ENCODE measurements at places on chromosomes 3 and 15.

DNA sequence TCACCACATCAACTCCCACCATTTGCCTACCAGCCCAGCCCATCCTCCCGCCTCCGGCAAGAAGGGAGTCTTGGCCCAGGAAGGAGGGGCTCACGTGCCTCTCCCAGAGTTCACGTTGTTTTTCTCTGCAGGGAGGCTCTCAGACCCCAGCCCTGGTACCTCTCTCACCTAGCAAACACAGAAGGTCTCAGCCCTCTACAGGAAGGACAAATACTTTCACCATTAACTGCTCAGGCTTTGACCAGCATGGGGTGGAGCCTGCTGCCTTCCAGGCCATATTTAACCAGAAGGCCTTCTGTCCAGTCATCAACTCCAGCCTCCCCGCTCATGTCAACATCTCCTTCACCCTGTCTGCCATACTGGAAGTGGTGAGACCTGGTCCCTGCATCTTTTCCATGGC is 19.0 kb upstream of the HTR3E start:
- DNase-seq, result no peak

GRCh38 chr3:75014008-75014407 is 399.5 kb upstream of the CNTN3 start:
- no peak for DNase-seq

GRCh38 chr15:76391847-76392246 is 55.3 kb downstream of the ISL2 start:
- no peak for DNase-seq

GRCh38 chr3:198017090-198017489 is 57.1 kb downstream of the LMLN start:
- DNase-seq, result no peak

GRCh38 chr3:64438812-64439211 is 213.5 kb upstream of the PRICKLE2 start:
- DNase-seq, result no peak

DNA sequence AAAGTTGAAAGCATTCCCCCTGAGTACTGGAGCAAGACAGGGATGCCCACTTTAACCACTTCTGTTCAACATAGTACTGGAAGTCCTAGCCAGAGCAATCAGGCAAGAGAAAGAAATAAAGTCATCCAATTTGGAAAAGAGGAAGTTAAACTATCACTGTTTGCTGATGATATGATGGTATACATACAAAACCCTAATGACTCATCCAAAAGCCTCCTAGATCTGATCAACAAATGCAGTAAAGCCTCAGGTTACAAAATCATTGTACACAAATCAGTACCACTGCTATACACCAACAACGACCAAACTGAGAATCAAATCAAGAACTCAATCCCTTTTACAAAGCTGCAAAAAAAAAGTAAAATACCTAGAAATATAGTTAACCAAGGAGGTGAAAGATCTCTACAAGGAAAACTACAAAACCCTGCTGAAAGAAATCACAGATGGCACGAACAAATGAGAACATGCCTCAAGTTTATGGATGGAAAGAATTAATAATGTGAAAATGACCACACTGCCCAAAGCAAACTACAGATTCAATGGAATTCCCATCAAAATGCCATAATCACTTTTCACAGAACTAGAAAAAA is 40.3 kb downstream of the RPL39L start:
- no peak for DNase-seq

GRCh38 chr3:79264892-79265291 is 502.9 kb downstream of the ROBO1 start:
- no peak for DNase-seq

DNA sequence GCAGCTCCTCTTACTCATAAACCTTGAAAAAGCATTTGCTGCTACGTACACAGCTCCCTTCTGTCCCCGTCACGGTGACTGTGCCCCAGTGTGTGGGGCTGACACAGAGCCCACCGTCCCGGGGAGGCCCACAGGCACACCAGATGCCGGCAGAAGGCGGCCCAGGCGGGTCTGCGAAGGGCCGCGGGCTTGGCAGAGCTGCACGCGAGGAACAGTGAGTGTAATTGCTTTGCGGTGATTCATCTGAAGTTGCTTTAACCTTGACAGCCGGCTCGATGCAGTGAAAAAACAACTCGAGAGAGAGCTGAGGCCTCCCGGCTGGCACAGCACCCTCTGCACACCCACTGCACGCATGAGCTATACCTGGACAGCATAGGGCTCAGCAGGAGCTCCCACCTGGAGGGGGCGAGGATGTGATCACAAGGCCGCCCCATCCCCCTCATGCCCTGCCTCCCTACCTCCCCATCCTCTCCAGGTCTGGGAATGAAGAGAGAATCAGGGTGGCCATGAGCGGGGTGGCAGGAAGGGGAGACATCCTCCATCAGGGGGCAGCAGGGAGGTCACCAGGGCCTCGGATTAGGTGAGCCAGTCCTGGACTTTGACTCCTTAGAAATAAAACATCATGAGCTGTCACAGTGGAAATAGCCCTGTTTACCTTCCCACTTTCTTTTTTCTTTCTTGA is 172.7 kb downstream of the MEGF11 start:
- DNase-seq, result no peak

DNA sequence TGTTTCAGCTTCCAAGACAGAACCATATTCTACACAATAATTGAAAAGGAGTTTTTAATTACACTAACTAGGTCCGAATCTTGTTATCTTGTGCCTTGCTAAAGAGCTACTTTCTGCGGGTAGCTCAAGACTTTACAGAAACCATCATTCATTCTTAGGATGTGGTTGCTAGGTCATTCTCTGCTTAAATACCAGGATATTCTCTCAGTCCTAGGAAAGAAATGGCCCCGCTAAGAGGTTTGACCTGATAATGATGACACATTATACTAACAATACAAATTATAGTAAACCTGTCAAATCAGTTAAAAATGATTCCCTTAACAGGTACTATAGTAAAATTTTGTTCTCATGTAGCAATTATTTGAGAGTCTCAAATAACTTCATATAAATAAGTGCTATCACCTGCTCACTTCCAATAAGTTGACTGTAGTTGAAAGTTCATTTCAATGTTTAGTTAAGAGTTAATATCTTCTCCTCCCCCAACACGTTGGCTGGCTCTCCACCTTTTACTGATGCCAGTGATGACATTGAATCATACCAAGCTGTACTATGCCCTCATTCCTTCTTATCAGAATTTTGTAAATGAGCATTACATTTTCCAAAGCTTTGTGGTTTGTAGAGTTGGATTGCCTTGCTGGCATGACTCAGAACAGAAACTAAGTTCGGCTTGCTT is 3.6 kb upstream of the C3orf85 start:
- DNase-seq, result no peak

DNA sequence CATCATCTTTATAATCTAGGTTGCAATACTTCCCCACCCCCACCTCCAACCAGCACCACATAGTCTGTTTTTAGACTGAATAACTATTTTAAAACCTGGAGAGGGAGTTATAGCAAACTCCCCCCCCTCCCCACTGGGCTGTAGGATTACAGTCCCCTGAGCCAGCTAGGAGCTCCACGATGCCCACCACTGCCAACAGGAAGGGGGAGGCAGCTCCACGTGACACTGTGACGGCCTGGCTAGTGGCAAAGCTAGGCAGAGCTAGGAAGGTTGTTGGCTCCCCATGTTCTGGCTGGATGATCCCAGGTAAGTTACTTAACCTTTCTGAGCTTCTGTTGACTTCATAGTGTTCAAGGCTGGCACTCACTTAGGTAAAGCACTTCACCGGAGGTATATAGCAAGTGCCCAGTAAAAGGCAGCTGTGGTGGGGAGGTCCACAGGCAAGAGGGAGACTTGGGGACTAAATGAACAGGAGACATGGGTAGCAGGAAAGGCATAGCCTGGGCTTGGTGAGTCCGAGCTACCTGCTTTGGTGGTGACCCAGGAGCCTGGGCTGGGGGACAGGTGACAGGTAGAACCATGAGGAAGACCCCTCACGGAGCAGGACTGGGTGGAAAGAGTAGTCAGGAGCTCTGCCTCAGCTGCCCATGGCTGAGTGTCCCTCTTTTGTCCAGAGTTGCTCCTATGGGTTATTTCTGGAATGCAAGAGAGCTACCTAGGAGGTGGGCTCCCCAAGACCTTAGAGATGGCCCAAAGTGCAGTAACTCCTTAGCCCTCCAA is 4.0 kb upstream of the TBC1D21 start:
- DNase-seq, result no peak

GRCh38 chr3:17133632-17134545 is 249.1 kb downstream of the PLCL2 start:
- DNase-seq, result no peak

DNA sequence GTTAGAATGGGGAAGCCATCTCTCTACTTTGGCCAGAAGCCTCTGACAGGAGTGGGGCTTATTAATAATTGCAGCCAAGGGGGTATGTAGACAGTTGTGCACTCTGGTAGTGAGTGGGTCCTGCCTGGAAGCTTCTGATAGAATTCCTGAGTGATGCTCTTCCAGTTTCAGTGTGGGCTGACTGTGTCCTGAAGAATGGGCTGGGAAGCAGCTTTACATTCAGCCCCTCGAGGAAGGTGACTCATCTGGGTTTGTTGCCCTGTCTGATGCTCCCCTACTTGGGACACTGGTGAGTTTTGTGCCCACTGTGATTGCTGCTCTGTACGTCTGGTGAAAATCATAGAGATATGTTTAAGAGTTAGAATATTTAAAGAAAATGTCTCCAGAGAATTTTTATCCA is 444.7 kb upstream of the RBMS3 start:
- no peak for DNase-seq

DNA sequence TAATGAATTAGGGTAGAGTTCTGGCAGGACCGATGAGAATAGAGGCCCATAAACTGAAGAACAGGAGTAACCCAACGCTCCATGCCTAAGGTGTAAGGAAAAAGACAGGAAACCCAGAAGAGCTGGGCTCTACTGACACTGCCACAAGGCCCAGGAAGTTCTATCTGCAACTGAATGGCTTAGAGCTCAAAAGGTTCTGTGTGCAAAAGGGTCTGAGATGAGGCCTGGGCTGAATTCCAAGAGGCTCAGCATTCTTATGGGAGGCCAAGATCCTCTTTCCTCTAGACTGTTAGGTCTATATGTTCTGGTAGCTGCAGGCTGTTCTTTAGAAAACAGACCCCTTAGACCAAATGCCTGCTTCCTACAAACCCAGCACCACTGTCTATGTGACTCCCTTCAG is 30.5 kb upstream of the PRSS50 start:
- DNase-seq, result no peak

GRCh38 chr15:63971427-63971805 is 74.9 kb downstream of the DAPK2 start:
- DNase-seq, result peak; percentile 55

DNA sequence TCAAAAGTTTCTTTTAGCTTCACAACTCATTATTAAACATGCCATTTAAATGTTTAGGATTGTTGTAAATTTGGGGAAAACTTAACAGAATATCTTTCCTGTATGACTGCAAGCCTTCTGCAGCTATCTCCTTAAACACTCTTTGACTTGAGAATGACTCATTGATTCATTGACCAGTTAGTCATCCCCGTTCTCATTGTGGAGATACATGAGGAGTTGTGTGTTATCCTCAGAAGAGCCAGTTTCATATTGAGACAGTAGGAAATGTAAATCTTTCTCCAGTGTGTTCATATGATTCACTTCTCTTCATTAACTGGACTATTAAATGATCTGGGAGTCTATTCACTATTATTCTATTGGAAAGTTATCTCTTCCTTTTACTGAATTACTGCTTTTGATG is 83.0 kb downstream of the CRYGS start:
- no peak for DNase-seq

DNA sequence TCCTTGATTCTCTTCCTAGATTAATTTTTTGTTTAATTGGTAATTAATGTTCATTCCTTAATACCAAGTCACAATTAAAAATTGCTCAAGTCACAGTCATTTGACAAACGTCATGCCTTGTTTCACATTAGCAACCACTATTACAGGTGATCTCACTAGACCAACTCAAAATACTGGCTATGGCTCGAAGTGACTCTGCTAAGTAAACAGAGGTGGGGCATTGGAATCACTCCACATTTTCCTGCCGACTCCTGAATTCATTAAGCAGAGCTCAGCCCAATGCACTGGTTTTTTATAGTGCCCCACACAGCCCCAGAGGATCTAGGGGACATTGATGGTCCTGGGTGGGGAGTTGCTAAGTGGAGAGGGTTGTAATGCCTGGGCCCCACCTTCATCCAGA is 201.2 kb upstream of the NSMCE3 start:
- DNase-seq, result no peak

DNA sequence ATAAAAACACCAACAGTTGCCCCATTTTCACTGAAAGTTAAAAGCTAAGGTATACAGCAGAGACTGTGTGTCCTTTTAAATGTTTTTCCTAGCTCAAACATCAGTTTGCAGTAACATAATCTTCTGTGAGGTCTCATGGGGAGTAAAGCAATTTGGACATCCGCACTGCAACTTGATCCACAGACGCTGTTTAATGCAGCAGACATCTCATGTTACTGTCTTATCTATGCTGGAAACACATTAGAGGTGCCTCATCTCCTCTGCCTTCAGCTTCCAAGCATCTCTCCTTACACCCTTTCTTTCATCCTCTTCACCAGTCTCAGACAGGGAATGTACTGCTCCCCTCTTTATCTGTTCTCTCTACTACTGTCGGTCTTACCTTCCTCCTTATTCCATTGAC is 53.7 kb upstream of the ATP11B start:
- no peak for DNase-seq

- DNase-seq, result no peak
These were observed 28.5 kb downstream of the MFSD1 start for GRCh38 chr3:158830391-158830790.

DNA sequence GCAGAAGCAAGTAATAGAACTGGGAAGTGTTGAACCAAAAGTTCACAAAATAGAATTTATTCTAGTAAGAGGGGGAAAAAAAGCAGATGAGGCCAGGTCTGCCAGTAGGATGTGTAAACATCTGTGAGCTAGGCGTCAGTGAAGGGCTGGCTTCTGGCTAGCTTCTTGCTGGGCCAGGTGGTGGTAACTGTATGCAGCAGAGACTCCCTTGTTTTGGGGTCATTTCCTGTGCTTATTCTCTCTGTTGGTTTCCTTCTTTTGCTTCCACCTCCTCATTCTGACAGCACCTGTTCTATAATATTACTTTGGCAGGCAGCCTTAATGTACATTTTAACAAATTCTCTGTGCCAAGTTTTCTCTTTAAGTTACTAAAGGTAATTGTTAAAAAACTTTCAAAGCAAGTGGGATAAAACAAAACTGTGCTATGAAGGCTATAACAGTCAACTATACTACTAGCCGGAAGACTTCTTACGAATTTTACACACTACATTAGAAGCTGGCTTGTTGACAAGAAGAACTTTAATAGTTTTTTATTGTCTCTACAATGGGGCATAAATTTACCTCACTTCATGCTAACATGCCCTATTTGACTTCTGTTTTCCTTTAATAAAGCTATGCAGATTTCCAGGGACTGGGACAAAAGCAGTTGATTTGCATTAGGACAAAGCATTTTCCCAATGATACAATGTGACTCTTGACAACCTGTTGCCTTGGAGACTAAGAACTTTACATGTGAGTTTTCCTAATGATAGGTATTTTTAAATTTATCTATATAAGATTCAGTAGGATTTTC is 318.8 kb upstream of the NAALADL2 start:
- no peak for DNase-seq

- no peak for DNase-seq
These were observed 161.2 kb downstream of the APBA2 start for GRCh38 chr15:29046977-29047376.
